Fibroblast of skin of abdomen (primary cell): ENCODE measurements at places on chromosomes 16 and 17.
A peak's percentile ranks its signal among the peaks of the same experiment; 100 is the strongest.

DNA sequence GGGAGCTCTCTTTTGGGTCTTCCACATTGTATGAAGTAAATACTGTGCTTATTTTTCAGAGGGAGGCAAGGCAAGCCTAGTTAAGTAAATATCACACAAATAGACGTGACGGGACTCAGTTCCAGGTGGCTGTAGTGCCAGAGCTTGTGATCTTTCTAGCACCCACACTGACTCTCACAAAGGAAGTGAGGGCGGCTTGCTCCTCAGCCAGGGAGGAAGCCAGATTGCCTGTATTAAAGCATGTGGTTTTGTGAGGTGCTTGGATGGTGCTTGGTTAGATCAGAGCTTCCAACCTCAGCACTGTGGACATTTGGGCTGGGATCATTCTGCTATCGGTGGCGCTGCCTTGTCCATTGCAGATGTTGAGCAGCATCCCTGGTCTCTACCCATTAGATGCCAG is 80.1 kb downstream of the VAT1L start:
- no peak for DNase-seq

- no peak for DNase-seq
Measured at GRCh38 chr16:4075534-4075933, 40.7 kb downstream of the ADCY9 start.

- DNase-seq: no peak
Measured at GRCh38 chr17:18121144-18121910, 12.8 kb downstream of the MYO15A start.

DNA sequence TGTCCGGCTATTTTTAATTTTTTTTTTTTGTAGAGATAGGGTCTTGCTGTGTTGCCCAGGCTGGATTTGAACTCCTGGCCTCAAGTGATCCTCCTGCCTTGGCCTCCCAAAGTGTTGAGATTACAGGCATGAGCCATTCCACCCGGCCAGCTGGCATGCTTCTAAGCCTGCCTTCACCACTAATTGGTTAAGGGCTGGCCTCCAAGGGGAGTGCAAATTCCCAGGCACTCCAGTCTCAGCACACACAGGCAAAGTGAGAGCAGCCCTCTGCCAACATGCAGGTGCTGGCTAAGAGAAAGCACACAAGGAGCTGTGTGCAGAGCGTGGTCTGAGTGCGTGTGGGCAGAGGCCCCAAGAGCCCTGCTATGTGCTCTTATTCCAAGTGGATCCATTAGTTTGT is 149.8 kb upstream of the HS3ST2 start:
- DNase-seq: no peak

- peak; percentile 37 for DNase-seq
Measured at GRCh38 chr16:4358831-4359561, 7.9 kb upstream of the PAM16 start.

DNA sequence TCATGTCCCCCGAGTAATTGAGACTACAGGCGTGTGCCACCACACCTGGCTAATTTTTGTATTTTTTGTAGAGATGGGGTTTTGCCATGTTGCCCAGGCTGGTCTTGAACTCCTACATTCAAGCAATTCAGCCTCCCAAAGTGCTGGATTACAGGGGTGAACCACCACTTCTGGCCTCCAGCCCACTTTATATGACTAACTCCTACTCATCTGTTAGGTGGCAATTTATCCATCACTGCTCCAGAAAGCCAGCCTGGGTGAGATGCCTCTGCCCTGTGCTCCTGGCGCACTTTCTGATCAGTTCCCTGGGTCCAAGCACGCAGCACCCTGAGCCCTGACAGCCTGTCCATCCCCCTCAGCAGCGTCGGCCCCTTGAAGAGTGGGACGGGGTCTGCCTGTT is 29.4 kb downstream of the ADAM11 start:
- DNase-seq: no peak

DNA sequence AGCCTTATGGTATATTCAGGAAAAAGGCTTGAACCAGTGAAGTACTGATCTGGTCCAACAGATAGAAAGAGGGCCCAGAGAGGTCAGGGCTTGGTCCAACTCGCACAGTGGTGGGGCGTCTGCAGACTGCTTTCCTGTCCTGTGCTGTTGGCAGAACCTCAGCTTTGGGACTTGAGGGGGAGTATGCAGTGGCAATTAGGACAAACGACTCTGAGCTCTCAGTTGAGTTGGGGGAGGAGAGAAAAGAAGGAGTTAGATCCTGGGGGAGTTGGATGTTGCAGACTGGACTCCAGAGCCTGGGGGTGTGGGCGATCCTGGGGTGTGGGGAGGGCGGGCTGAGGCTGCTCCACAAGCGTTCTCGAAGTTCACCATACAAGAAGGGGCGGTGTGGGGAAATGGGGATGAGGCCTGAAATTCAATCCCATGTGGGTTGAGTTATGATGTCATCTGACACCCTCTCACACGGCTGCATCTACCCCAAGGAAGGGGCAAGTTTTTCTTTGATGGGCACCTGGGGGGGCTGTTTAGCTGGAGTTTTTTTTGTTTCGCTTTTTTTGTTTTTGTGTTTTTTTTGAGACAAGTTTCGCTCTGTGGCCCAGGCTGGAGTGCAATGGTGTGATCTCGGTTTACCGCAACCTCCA is 14.6 kb downstream of the GRB7 start:
- DNase-seq: no peak

- peak; percentile 34 for DNase-seq
Measured at GRCh38 chr17:67359960-67360791, 6.2 kb downstream of the PSMD12 start.

GRCh38 chr17:57458718-57459285 is 202.5 kb downstream of the MSI2 start:
- no peak for DNase-seq

DNA sequence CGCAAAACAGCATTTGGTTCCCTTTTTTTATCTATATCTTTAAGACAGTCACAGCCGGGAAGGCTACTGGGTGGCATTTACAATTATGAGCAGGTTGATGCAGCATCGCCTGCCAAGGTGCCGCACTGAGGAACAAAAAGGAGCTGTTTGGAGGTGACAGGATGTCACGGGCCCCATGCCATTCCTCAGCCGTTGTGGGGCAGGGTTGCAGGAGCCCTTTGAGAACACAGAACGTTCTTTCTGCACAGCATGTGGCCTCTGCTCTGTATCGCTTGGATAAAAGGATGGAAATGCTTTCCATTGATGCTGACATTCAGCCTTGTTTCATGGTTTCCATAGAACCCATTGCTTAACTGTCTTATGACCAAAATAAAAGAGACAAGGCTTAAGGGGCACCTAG is 141.9 kb upstream of the CDH5 start:
- no peak for DNase-seq

GRCh38 chr16:79409978-79410377 is 190.6 kb downstream of the MAF start:
- no peak for DNase-seq

DNA sequence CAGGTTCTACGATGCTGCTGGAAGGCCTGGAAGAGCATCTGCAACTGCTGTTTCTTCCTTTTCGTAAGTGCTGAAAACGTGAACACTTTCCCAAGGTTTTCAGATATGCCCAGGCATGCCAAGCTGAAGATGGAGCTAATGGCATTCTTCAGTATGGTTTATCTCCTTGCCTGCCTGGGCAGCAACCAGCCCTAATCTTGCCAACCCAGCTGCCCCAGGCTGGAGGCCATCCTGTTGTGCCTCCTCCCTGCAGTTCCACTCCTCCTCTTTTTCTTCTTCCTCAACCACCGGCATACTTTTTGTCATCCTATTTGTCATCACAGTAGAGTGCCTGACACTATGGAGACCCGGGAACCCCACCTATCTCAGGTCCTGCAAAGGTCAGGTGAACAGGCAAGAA is 1849.3 kb downstream of the TP53TG3F start:
- no peak for DNase-seq

DNA sequence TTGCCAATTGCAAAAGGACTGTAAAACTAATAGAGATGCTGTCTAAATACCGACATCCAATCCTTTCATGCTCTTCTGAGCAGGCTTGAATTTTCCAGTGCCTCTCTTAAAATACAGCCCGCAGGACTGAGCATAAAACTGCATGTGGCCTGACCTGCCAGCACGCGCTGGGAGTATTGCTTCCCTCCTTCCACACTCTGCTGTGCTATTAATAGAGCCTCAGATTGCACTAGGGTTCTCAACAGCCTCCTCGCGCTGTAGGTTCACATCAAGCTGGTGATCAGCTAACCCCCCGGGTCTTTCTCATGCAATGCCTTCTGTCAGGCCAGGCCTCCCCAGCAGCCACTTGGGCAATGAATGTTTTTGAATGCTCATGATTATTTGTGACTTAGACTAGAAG is 14.2 kb upstream of the MSI2 start:
- no peak for DNase-seq

DNA sequence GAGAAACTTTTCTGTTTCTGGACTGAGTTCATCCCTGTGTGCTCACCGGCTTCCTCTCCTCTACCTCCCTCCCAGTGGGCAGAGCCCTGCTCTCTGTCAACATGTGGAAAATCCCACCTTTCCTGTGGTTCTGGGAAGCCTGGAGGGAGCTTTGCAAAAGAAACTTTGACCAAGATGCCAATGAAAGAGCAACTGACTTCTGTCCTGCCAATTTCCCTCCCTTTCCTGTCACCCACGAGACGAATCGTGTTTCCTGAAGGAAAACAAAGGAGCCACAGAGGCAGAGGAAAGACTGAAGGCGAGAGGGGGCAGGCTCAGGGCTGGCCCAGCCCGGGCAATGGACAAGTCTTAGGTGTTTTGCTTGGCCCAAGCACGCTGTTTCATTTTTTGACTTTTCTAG is 82.8 kb downstream of the PLCG2 start:
- no peak for DNase-seq

DNA sequence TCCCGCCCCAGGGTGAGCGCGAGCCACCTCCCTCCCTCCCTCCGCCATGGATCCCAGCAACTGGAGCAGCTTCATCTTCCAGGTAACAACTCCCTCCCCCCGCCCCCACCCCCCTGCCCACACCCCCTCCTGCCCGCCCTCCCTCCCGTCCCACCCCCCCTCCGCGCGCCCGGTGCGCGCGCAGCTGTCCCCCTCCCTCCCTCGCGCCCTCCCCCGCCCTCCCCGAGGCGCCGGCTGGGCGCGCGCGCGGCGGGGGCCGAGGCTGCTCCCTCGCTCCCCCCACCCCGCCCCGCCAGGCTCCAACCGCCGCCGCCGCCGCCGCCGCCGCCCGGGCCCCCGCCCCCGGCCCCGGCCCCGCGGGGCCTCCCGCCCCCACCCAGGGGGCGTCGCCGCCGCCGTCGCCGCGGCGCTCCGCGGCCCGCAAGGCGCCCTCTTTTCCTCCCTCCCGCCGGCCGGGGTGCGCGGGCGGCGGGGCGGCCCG is at the start of gene MAZ:
Gene MAZ (plus strand): TSS at position 431 of the 481 bp plus-strand sequence. CDS start 173 bp downstream, outside the sequence.
- no peak for DNase-seq

GRCh38 chr16:20883554-20884239 is 16.5 kb downstream of the DCUN1D3 start:
- no peak for DNase-seq

GRCh38 chr17:4540687-4541327 is 14.4 kb downstream of the MYBBP1A start:
- DNase-seq: no peak

- no peak for DNase-seq
Measured at GRCh38 chr17:28018439-28019070, 23.9 kb upstream of the NLK start.

DNA sequence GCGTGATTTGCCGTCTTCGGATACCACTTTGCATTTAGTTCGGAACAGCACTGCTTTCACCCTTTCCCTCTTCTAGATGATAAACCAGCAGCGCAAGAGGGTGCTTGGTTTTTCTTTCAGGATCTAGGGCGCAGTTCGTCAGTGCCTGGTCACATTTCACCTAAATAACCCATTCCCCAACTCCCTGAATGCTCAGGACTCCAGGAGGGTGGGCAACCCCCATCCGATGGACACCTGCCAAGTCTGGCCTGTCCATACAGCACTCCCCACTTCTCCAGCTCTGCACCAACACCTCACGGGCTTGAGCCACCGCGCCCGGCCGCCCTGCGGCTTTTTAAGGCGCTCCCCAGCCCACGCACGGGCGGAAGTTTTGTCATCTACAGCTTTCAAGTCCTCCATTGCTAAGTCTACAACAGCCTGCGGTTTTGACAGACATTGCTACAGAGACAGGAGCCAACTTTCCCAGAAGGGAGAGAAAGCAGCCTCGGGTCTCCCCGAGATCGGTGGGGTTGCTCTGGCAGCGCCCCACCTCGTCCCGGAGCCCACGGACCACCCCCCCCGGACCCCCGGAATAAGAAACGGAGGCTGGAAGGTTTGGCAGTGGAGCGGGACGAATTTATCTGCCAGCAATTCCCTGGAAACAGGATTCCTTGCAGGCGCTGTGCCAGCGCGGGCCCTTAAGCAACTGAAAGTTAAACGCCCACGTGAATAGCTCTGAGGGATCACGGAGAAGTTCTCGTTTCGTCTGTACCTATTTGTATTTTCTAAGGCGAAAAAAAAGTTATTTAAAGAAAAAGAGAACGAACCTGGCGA is 38.6 kb upstream of the SLFN13 start:
- peak; percentile 51 for DNase-seq

DNA sequence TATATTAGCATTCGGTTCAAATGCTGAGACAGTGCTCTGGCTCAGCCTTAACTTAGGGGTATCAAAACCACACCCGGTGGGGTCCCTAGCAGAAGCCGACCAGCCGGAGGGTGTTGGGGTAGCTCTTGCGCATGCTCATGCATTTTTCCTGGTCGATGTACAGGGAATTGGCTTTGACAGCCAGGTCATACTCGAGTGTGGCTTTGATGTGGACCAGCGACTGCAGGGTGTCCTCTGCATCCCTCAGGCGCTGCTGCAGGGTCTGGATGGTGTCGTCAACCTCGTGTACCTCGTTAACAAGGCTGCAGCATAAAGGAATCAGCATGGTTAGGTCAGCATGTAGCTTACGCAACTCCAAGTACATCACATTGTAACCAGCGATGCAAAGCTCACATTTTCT is 37.5 kb downstream of the TEKT3 start:
- DNase-seq: no peak
